ENCODE measurements at places on chromosomes 12 and 14.

DNA sequence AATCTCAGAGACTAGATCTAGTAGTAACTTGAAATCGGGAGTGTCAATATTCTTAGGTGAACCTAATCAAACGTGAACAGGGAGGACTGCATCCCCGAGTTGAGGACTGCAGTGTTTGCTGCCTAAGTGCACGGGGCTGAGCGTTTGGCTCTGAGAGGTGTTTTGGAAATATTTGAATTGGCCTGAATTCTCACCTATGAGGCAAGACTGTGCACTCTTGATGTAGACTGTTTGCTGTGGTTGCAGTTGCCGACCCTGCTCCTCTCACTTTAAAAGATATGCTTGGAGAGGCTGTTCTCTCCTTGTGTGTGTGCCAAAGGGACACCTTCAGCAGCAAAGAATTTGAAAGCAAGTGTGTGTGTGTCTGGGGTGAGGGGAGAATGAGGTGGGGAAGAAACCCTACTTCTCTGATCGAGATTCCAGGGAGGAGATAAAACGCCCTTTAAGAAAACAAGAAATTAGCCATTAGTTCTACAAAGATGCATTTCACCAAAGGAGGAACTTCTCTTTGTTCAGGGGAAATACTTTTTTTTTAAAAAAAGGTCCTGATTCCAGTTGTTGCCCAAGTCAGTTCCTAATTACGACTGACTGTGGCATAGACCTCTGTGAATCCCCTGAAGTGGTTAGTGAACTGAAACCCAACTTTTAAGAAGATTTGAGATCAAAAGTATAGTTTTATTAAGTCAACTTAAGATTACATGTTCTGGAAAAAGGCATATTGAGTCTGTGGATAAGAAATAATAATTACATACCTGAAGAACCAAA, 106.6 kb downstream of the DYRK2 start:
- DNase-seq, result no peak

DNA sequence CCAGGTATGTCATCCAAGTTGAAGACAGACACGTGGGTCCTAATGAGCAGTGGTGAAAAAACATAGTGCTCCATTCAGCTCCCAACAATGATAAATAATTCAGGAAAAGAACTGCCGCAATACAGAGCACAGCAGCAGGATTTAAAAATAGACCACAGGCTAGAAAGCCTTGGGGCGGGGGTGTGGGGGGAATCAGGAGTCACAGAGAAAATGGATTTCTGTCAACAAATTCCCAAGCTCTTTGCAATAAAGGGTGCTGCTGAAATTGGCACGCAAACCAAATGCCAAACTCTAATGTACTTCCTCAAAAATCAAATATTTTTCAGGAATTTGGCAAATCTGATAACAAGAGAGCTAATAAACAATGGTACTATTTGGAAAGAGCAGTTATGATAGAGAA, 58.6 kb downstream of the R3HDM2 start:
- no peak for DNase-seq

- DNase-seq, result no peak
These were observed 87.9 kb downstream of the ALX1 start for GRCh38 chr12:85367936-85368335.

GRCh38 chr12:128069359-128069997, 197.5 kb upstream of the TMEM132C start:
- no peak for DNase-seq

DNA sequence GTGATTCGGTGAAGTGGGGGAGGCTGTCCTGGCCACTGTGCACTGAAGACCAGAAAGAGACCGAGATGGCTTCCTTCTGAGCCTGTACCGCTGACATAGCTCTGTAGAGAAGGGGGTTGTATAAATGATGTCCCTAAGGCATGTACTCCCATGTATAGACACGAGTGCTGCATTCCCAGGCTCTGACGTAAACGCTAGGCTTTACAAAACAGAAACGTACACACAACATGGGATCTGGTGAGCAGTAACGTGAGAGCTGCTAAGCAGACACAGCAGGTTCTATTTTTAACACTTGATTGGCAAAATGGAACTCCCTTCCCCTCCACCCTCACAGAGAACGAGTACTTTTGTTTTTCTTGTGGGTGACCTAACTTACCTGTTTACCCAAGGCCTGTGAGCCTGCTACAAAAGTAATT, 35.9 kb downstream of the ACADS start:
- DNase-seq, result no peak

- no peak for DNase-seq
These were observed 153.0 kb downstream of the PHETA1 start for GRCh38 chr12:111215881-111216280.

DNA sequence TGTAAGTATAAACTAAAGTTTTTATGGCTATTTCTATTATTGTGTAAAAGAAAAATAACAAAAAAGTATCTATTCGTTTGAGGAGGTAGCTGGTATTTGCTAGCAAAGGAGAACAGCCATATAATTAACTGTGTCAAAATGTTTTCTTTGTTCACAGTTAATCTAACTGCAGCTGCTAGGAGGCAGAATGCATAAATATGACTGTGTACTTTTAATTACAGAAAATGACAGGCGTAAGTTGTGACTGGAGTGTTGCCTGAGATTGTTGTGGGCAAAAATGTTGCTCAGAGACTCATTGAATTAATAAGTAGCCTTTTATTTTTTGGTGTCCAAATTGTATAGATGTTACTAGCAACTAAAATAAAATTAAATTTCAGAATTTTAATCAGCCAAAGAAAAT, 33.5 kb downstream of the PTPRO start:
- DNase-seq, result no peak

DNA sequence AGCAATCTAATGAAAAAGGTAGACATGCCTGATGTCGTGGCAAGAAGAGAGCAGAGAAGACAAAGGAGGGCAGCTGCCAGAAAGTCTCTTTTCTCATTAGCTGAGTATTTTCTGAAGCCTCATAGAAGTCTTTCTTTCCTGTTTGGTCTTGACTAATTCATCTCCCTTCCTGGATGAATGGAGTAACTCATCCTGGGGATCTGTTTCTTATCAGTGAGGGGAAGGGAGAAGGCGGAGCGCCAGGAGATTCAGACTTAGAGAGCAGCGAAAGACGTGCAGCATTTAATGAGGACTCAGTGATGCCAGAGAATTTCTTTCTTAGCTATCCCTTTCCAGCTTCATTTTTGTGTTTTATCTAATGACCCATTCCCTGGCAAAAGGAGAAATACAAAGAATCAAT, 89.4 kb downstream of the SLC15A4 start:
- DNase-seq, result no peak

DNA sequence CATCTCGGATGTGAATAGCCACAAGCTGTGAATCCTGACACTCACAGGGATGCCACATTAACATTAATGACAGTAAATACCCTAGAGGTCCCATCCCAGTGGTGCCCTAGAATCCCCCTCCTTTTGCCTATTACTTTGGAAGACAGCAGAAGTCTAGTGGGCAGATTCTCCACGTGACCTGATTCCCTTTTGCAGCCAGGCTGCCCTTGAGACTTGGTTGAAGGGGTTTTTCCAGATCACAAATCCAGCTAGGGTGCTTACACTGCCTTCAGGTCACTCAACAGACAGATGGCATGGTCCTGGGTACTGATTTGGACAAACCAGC, 8.7 kb downstream of the HDAC7 start:
- no peak for DNase-seq

GRCh38 chr12:13973996-13974395, 7.4 kb downstream of the GRIN2B start:
- no peak for DNase-seq

DNA sequence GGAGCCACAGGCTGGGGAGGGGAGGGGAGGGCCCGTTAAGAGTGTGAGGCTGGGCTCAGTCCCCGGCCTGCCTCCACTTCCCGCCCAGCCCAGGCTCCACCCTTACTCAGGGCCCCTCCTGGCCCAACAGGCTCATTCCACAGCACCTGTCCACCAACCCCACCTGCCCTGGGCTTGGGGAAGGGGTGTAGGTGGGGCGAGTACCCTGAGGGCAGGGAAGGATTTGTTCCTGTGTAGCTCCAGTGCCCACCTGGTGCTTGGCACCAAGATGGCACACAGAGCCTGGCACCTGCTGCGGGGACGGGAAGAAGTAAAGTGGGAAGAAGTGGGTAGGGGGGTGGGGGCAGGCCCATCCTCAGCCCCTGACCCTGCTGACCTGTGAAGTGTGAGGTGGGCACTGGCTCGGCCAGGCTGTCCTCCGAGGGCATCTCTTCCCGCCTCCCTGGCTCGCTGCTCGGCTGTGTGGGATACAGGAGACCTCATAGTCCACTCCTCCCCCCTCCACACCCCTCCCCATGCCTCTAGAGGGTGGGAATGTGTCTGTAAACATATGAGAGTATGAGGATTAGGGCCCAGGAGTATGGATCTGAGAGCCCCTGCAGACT, 35.1 kb downstream of the NCKAP5L start:
- DNase-seq, result no peak

- no peak for DNase-seq
These were observed 34.1 kb downstream of the SLCO1A2 start for GRCh38 chr12:21300632-21301031.

Data from CD4-positive, alpha-beta T cell treated with Interleukin-15 for 4 hours (primary cell).